Stimulated activated CD4-positive, alpha-beta T cell treated with anti-CD3 and anti-CD28 coated beads, Interleukin-4, amount 100 ng/mL, for 24 hours (primary cell): ENCODE measurements at places on chromosomes 12 and 14.

DNA sequence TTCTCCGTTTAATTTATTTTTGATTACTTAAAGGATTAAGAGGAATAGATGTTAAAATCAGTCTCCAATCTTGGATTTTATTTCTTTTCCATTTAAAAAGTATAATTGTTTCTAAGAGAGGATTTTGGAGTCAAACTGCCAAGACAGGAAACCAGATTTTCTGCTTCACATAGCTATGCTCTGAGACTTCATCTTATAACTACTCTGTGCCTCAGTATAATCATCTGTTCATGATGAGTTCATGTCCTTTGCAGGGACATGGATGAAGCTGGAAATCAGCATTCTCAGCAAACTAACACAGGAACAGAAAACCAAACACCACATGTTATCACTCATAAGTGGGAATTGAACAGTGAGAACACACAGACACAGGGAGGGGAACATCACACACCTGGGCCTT is 9.0 kb upstream of the TAS2R31 start:
- DNase-seq = no peak

GRCh38 chr14:32400480-32400879 is 71.4 kb downstream of the AKAP6 start:
- DNase-seq = no peak

DNA sequence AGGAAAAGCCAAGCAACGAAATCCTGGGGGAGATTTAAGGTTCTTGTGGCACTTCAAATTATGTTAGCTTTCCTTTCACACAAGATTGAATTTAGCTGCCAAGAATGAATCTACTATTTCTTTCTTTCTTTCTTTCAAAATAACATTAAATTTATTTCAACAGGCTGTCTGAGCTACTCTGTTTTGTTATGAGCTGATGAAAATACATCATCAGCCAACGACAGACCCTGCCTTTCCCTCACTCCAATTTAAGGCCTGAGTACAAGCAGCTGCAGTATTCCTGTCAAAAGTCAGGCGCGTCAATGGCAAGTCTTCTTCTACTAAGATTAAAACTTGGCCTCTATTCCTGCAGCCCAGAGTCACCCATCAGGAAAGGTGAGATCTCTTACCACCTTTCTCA is 347.7 kb upstream of the FLRT2 start:
- no peak for DNase-seq

- DNase-seq = no peak
Measured at GRCh38 chr14:33377596-33378390, 439.1 kb downstream of the NPAS3 start.

GRCh38 chr12:14885718-14886221 is at the start of gene MGP:
Gene MGP (minus strand): TSS chr12:14885854. CDS start chr12:14885791, 63 bp downstream.
- no peak for DNase-seq

- no peak for DNase-seq
Measured at GRCh38 chr12:10241727-10242126, 29.1 kb downstream of the GABARAPL1 start.
